CD8-positive, alpha-beta T cell (primary cell): ENCODE measurements at places on chromosomes 2 and 18. TPM values are rescaled to one million over a fixed set of nuclear protein-coding genes. Genes with fewer than 3 reads are reported as not detected.
A peak's percentile ranks its signal among the peaks of the same experiment; 100 is the strongest.

DNA sequence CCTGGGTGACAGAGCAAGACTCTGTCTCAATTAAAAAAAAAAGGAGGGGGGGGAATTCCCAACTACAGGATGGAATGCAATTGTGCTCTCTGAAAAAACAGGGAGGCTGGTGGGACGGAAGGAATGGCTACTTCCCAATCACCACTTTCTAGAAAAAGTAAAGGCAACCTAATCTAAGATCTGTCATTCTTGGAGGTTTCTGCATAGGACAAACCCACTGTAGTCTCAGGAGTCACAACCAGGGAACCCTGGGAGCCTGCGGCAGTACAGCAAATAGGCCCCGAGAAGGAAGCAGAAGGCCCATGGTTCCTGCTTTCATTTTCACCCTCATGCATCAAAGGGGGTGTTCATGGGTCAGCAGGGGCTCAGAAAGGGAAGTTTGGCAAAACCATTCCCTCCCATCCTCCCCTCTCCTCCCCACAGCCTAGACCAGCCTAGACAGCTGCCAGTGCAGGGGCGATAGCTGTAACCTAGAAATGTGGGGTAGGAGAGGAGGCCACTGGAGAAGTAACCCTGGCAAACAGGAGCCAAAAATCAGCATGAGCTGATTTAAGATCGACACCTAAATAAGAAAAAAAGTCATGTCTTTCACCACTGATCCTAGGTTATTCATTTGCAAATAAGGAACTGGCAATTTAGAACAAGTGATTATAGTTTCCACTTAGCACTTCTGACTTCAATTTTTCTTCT is 48.0 kb downstream of the TRABD2A start:
- no peak for DNase-seq

GRCh38 chr2:107392241-107392704 is 434.4 kb upstream of the RGPD4 start:
- no peak for DNase-seq

DNA sequence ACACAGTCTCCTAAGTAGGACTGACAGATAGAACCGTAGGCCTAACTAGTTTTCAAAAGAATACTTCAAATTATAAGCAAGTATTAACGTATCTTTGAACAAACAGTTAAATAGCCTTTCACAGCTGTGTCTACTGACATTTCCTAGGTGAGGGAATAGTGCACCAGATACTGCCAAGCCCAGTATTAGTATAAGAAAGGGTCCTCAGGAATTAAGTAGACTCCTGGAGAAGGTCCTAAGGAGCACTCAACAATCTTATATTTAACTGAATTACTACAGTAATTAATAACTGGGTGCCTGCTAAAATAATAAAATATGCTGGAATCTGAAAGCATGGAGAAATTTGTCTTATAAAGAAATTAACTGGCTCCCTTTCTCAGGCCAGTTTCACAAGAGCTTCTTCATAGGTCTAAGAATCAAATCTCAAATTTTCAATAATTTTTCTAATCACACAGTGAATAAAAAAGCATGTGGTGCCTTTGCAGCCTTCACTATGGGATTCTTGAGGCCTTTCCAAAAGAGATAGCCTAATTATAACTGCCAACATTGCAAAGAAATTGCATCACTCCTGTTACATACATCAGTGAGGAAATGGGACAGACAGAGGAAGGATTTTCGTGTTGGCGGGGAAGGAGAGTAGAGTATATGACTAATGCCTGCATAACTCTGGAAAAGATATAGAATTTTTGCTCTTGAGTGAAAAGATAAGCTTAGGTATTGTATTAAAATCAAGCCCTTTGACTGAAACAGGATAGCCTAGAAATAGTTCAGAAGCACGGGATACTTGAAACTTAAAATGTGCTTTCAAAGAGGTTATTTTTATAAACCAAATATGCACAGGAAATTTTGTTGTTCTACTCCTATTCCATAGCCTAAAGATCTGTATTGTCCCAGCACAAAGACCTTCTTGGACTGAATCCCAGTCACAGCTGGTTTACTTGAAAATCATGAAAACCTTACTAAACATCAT is 228.6 kb upstream of the STK17B start:
- DNase-seq: no peak

GRCh38 chr2:241272303-241273209 is 42.9 kb downstream of the HDLBP start:
- DNase-seq: peak; percentile 67

The RASGRP3 gene
- total RNA-seq: 2.8 TPM

The CYBRD1 gene
- total RNA-seq: 0.17 TPM

DNA sequence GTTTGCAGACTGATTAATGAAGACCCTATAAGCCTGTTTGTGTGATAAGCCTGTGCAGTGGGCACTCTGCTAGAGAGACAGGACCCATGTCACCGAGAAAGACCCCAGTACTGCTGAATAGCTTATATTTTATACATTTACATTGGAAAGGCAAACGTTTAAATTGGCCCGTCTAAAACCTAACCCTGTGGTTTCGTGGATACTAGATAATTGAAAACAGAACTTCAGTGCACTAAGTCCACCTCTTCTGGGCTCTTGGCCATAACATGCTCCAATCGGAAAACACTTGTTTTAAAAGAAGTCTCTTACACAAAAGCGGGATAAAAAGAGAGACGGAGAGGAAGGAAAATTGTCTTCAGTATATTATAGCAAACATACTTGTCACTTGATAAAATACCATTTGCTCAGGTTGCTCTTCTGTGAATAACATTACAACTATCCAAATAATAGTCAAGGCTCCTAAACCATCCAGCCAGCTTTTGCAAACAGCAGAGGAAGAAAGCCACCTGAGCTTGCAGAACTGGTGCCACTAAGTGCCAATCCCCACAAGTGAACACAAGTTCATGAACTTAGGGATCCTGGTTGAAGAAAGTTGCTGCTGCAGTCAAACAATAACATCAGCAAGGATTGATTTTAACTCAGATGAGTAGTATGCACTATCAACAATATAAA is 218.4 kb upstream of the FN1 start:
- no peak for DNase-seq

DNA sequence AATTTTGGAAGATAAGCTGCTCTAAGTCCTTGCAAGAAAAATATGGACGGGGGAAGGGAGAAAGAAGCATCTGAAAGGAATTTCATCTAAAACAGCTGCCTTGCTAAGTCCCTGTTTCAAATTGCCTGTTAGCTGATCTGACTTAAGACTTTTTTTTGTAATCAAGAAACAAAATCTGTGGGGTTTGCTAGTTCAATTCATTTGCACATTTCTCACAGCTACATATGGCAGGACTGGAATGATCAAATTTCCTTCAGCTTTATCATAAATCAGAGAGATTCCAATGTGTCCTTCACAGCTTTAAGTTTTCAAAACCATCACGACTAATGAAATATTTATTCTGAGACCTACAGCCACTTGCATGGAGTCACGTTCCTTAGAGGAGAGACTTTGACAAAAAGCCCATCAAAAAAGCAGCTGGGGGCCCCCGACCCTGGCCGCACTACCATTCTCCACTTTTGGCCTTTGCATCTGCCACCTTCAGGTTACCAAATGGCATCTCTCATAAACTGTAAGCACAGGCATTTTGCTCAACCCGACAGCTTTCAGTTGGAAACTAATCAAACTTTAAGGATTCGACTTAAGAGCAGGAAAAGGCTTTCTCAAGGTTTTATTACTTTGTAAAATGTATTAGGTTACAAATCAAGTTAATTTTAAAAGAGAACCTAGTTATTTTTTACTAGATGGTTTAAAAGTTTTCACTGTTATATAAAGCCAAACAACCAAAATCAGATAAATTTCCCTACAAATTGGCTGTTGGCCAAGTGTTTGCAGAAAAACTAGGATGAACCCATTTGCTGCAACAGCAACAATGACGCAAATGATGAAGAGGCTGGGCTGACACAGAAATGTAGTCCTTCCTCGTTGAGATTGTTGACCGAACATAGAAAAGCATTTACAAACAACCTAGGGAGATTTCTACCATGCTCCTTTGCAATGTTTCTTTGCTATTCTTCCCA is 100.4 kb upstream of the RND3 start:
- DNase-seq: no peak
